Myocyte (in vitro differentiated cells): ENCODE measurements at places on chromosomes 6 and 20. TPM values are rescaled to one million over a fixed set of nuclear protein-coding genes. Genes with fewer than 3 reads are reported as not detected.

DNA sequence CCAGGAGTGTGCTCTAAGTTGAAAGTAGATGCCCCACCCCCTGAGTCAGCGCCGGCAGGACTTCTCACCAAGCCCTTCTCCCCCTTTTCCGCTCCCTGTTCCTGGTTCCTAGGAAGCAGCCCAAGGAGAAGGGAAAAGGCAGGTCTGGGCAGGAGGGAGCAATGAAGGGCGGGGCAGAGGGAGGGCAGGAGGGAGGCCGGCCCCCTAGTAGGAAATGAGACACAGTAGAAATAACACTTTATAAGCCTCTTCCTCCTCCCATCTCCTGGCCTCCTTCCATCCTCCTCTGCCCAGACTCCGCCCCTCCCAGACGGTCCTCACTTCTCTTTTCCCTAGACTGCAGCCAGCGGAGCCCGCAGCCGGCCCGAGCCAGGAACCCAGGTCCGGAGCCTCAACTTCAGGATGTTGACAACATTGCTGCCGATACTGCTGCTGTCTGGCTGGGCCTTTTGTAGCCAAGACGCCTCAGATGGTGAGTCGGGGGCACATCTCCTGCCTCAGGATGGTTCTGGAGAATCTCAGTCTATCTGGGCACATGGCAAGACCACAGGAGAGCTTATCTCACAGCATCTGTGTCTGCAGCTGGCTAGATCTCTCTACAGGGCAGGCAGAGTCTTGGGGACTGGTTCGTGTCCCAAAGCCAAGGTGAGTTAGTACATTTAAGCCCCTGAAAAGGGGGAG, at the start of gene PROCR:
Gene PROCR (plus strand): TSS at position 320 of the 681 bp plus-strand sequence. CDS start 83 bp downstream, at position 403.
- DNase-seq: peak; percentile 68

IMPG1 gene
- not detected in 2 replicates for total RNA-seq

PRKN gene
- 8.9 and 11.6 TPM in 2 replicates for total RNA-seq

DNA sequence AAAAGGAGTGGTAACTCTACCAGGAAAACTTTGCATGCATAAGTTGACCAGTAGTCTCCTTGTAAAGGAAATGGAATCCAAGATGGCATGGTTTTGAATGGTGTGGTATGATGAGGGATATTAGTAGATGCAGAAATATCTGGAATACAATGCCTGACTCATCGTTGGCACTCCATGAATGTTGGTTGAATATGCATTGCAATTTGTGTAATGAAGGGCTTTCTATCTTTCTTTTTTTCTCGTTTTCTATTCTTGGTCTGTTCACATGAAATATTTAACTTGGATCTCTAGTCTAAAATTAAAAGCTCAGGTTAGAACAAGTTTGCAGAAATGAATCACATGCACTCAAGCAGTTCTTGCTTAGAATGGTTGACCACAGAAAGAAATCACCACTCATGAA, 277.3 kb upstream of the PRND start:
- DNase-seq: peak; percentile 62

LY6G6C gene
- total RNA-seq: not detected in 2 replicates

ZNF311 gene
- total RNA-seq: 0.32 and 1.5 TPM in 2 replicates
